ENCODE measurements at places on chromosomes 5 and 9. TPM values are rescaled to one million over a fixed set of nuclear protein-coding genes. Genes with fewer than 3 reads are reported as not detected.

Gene HSPA9
- 481 TPM for total RNA-seq

GRCh38 chr9:128043467-128043868, 23.7 kb downstream of the NAIF1 start:
- no peak overlapping the region for H3K4me3 ChIP-seq
- peak overlapping the region; percentile 54 for H3K27ac ChIP-seq
- H3K27me3 ChIP-seq, result no peaks in the 10 kb centered on the region
- H3K36me3 ChIP-seq, result no peaks in the 10 kb centered on the region
- peaks cover 8% of the 10 kb centered on the region for H3K4me1 ChIP-seq

DNA sequence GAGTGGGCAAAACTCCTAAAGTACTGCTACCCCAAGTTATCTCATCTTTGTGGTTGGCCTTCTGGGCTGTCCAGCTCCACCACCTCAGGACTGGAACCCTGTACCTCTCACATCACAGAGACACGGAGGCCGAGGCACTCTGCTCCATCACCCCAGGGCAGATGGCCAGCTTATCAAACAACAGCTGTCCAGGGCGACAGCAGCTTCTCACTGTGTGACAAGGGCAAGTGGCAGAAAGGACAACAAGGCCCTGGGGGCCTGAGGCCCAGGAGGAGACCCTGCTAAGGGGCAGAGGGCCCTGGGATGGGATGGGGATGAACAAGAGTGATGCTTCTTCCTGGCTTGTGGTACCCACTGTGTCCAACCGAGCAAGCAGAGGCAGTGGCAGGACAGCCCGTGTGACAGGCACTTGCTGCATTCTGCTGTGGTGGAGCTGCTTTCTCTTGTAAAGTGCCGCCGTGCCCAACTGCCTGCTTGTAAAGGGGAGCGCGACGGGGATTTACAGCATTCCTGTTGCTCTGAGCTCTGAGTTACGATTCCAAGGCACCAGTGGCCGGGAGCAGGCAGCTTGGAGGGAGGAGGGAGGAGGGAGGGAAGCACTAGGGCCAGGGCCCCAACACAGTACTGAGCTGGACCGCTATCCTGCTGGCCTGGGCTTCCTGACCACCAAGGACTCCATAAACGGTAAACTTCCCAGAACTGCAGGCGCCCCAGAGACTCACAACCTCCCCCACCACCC, 71.2 kb downstream of the SHB start:
- no peaks in the 10 kb centered on the region for H3K27me3 ChIP-seq

Gene TRAF1
- 0.38 TPM for total RNA-seq

Gene PIP5K1B
- 9.6 TPM for total RNA-seq

DNA sequence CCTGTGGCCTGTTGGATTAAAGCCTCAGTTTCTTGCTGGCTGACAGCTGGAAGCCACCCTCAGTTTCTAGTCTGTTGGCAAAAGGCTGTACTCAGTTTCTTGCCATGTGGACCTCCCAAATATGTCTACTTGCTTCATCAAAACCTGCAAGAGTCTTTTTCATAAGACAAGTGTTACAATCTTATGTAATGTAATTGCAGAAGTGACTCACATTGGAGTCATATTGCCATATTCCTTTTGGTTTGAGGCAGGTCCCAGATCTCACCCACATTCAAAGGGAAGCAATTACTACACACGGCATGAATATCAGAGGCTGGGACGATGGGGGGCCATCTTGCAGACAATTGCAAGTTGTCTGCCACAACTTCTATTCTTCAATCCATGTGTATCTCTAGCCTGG, 286.7 kb upstream of the IL12B start:
- H3K27ac ChIP-seq, result no peak overlapping the region
- H3K4me1 ChIP-seq, result no peaks in the 10 kb centered on the region
- H3K27me3 ChIP-seq, result no peaks in the 10 kb centered on the region
- no peak overlapping the region for H3K4me3 ChIP-seq
